Osteoblast (primary cell): ENCODE measurements at places on chromosomes 16 and 17. TPM values are rescaled to one million over a fixed set of nuclear protein-coding genes. Genes with fewer than 3 reads are reported as not detected.

DNA sequence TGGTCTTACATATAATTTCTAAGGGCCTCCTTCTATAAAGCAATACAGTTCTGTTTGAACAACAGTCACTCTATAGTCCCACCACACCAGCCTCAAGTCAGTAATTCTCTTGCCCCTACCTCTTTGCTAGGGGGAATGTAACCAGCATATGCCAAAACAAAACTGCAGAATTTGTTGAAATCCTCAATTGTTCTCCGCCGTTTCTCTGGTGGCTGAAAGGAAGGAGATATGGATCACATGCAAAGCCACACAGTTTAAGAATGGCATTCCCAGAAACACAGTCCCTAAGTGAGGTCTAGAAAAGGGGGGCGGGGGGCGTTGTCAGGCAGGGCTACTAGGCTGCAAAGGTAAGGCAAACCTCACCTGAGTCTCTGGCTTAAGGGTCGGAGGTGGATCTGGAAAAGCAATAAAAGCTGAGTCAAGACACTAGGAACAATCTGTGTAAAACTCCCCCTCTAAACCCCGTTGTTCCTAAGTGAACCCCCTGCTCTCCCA is 1.9 kb downstream of the PHF23 start:
- no peaks in the 10 kb centered on the region for H3K27me3 ChIP-seq
- DNase-seq = peak; percentile 58
- peak overlapping the region; percentile 96 for H3K4me3 ChIP-seq
- H3K27ac ChIP-seq = peak overlapping the region; percentile 17
- peaks cover 44% of the 10 kb centered on the region for H3K4me1 ChIP-seq

The SULT1A2 gene
- total RNA-seq = not detected in 2 replicates

The EMP2 gene
- 31.8 and 35.4 TPM in 2 replicates for total RNA-seq

- H3K4me3 ChIP-seq = no peak overlapping the region
- peak; percentile 47 for DNase-seq
- no peak overlapping the region for H3K27ac ChIP-seq
- H3K27me3 ChIP-seq = peaks cover 21% of the 10 kb centered on the region
These were observed 10.2 kb upstream of the UBE2I start for GRCh38 chr16:1299012-1299867.
